ENCODE measurements at places on chromosomes 16 and 17.

- DNase-seq = no peak
Observed at GRCh38 chr16:87305505-87306391, 11.4 kb downstream of the C16orf95 start.

DNA sequence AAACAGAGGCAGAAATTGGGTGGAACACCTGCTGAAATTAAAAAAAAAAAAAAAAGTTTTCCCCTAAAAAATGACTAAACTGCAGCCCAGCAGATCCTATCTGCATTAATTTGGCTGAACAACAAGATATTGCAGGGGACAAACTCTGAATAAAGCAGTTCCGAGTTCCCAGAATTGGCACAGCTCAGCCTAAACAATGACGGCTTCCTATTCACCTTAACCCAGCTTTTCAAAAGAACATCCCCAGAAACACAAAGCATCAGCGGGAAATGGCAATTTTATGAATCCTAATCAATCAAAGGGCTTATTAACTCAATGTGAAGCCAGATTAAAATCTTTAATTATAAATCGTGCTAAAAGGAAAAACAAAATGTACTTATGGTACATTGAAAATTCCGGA lies 497.8 kb upstream of the ZFHX3 start:
- DNase-seq = peak; percentile 33

- no peak for DNase-seq
Observed at GRCh38 chr16:80744856-80745255, 59.5 kb downstream of the CDYL2 start.

GRCh38 chr17:28392491-28392890 lies 13.5 kb downstream of the SLC46A1 start:
- no peak for DNase-seq

- DNase-seq = no peak
Observed at GRCh38 chr17:65355246-65355645, 206.2 kb downstream of the AXIN2 start.

GRCh38 chr17:77042476-77043231 lies 98.1 kb upstream of the SEC14L1 start:
- DNase-seq = peak; percentile 72

DNA sequence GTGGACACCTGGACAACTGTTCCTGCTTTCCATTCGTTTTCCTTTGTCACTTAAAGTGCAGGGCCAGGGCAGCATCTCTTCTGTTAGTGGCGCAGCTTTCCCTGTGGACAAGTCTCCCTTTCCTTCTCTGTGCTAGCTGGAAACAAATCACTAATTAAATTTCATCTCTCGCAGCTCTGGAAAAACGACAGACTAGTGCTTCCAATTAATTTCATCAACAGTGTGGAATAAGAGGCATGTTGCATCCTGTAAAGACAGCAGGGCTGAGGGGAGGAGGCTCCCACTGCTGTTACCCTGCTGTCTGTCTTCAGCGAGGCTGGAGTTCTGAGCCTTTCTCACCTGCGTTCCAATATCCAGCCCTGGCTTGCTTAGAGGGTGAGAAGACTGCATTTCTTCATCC lies 352.1 kb upstream of the HSBP1 start:
- DNase-seq = no peak

DNA sequence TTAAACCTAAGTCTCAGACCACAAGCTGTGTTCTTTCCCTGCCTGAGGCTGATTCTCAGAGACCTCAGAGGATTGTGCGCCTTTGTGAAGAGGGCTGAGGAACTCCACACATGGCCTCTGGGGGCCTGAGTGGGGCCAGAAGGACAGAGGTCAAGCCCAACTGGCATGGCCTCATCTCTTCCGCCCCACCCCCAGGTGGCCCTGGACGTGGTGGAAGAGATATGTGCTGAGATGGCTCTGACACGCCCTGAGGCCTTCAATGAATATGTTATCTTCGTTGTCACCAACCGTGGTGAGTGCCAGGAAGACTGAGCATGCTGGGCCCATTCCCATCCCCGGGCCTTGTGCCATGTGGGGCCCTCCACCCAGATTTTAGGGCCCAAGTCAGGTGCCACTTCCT lies 20.1 kb upstream of the ALKBH5 start:
- no peak for DNase-seq

- DNase-seq = no peak
Observed at GRCh38 chr16:84723906-84724305, 24.1 kb downstream of the USP10 start.

- peak; percentile 76 for DNase-seq
Observed at GRCh38 chr17:48457080-48457836, 27.2 kb upstream of the SKAP1 start.

DNA sequence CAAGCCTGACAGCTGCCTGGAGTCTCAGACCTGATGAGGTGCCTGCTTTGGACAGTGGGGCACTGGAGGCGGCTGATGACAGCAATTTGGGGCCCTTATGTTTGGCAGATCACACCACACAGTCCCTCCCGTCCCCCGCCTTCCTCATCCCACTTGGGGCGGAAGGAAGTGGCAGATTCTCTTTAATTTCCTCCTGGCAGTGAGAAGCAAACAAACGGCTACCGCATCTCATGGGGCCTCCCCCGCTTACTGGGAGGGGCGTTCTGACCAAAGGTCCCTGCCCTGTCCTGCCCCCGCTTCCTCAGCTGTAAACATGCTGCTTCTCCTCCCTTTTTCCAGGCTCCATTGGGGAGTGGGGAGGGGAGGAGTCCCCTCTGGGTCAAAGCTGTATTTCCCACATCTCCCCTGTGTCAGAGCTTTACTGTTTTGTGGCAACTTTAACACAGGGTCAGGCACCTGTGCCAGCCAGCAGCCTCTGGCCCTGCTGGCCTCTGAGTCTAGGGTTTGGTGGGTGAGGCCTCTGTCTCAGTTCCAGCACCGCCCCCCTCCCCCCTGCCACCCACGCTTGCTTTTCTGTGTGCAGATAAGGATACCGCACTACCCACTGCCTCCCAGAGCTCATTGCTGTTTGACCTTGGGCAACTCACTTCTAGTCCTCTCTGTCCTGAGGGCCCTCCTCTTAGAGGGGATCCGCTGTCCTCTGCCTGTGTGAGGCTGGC lies 5.4 kb upstream of the NFATC3 start:
- DNase-seq = no peak

DNA sequence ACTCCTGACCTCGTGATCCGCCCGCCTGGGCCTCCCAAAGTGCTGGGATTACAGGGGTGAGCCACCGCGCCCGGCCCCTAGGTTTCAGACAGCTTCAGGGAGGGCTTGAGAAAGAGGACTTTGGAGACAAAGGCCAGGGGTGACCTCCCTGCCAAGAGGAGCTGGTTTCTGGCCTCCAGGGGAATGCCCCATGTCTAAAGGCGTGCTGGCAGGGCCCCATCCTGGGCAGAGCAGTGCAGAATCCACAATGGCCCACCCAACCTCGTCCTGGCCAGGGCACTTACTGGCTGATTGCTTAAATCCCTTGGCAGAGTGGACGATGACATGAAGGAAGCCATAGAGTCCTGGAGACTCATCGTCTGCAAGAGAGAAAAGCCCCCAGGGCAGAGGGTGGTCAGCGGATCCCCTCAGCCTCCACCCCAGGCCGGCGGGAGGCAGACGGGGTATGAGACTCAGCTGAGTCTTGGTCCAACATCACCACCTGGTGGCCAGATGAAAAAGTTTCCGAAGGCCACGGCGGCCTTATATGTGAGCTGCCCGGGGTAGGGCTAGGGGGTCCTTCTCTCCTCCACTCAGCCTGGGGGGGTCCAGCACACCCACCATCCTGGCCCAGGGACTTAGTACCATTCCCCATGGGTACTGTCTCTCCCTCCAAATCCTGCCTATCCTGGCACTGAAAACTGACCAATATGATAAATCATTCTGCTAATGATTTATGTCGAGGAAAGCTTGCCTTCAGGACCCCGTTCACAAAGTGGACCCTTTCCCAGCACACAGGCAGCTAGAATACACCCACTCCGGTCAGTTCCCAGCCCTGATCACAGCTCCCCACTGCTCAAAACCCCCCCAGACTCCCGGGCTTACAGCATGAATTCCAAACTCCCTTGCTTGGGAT lies 59.1 kb downstream of the TIMM22 start:
- DNase-seq = peak; percentile 28

DNA sequence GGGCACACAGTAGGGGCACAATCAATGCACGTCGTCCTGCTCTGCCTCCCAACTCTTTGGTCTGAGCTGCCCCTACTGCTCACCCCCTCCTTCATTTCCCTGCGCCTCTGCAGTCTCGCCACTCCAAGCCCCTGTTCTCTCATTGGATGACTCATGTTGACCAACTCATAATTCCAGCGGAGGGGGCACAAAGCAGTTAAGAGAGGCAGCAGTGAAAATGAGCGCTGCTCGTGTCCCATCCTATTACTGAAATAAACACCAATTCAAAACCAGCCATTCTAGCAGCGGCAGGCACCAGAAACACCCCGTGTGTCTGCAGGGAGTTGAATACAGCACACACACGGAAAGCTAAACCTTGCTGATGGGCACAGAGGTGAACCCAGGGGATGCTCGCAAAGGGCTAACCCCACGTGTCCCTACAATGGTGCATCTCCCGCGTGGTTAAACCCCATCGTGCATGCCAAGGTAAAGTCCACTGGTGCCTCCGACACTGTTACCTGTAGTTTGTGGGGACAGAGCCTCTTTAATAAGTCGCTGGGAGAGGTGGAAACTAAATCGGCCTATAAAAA lies 310.4 kb downstream of the XYLT1 start:
- peak; percentile 5 for DNase-seq

- peak; percentile 32 for DNase-seq
Observed at GRCh38 chr17:34981538-34982241, 1.4 kb downstream of the LIG3 start.

DNA sequence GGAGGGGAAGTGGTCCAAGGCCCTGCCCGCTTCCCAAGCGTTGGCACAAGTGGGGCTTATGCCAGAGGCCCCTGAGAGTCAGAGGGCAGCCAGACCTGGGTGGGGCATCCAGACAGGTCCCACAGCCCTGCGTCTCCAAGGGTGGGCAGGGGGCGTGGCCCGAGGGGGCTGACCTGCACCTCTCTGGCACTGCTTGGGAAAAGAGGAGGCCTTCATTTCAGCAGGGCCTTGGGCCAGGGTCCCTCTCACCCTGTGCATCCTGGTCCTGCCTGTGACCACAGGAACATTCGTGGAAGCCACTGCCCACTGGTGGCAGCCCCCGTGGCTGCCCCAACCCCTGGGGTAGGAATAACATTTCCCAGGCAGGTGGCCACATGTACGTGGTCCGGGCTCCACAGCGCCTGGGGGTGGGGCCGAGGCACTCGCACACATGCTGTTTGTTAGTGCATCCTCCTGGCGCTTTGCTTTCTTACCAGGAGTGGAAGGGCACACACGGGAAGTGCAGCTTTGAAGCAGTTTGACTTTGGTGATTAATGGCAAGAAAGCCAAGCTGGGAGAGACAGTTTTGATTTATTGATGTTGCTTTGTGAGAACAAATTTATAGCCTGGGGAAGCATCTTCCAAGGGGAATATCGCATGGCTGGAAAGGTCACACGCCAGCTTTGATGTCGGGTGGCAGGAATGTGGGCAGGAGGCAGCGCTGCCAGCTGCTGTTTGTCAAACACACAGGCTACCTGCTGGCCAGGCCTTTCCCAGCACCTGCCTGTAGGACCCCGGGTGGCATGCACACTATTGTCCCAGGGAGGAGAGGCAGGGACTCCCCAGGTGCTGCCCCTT lies 4.3 kb downstream of the CENPX start:
- peak; percentile 70 for DNase-seq

Data from NCI-H2081 (cell line).